ENCODE measurements at places on chromosomes 1 and 21.

GRCh38 chr21:45644041-45644906 is 749 bp downstream of the PCBP3 start:
- DNase-seq: no peak

GRCh38 chr1:192631749-192632148 is 4.2 kb upstream of the RGS13 start:
- DNase-seq: no peak

DNA sequence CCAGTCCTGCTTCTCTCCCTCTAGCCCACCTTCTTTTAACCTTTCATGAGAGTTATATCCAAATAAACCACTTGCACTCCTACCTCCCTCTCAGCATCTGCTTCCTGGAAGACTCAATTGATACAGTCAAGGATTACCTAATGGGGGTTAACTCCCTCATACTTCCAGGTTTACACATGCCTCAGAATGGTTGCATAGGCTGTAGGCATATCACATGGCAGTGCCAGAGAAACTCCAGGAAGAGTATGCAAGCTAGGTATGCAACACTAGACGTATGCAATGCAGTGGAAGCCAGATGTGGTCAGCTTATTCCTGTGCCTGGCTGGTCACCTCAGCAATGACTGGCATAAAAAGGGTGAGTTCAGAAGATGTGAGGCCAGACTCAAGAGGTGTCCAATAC is 32.7 kb upstream of the VANGL1 start:
- DNase-seq: no peak

DNA sequence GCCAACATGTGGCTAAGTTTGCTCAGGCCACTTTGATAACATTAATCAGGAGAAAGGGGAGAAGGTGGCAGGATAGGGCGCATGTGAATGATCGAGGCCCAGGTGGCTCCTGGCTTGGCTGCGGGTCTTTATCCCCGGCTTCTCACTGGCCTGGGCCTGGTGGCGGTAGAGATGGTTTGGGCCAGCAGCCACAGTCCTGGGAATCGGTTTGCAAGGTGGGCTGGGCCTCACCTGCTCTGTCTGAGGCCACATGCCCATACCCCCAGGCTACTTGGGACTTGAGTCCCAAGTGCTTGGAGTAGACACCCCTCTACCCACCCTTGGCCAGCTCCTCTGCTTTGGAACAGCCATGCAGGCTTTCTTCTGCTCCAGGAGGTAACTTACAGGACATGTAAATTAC is 49.7 kb upstream of the DISP3 start:
- no peak for DNase-seq

DNA sequence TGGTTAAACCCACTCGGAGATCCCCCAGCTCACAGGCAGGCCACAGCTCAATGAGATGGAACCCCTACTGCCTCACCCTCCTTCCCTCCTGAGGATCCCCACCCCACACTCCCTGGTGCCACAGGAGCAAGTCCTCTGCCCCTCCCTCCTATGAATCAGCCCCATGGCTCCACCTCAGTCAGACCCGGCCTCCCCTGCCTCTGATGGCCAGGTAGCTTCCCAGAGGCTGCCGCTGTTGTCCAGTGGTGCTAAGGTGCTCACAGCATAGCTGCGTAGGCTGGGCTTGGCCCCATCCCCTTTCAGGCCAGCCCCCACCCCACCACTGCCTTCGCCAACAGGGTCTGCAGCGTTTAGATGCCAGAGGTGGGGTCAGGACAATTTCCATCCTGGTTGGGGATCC is 98.5 kb upstream of the IGSF21 start:
- peak; percentile 15 for DNase-seq

GRCh38 chr1:227070638-227071285 is 130.7 kb downstream of the COQ8A start:
- no peak for DNase-seq

DNA sequence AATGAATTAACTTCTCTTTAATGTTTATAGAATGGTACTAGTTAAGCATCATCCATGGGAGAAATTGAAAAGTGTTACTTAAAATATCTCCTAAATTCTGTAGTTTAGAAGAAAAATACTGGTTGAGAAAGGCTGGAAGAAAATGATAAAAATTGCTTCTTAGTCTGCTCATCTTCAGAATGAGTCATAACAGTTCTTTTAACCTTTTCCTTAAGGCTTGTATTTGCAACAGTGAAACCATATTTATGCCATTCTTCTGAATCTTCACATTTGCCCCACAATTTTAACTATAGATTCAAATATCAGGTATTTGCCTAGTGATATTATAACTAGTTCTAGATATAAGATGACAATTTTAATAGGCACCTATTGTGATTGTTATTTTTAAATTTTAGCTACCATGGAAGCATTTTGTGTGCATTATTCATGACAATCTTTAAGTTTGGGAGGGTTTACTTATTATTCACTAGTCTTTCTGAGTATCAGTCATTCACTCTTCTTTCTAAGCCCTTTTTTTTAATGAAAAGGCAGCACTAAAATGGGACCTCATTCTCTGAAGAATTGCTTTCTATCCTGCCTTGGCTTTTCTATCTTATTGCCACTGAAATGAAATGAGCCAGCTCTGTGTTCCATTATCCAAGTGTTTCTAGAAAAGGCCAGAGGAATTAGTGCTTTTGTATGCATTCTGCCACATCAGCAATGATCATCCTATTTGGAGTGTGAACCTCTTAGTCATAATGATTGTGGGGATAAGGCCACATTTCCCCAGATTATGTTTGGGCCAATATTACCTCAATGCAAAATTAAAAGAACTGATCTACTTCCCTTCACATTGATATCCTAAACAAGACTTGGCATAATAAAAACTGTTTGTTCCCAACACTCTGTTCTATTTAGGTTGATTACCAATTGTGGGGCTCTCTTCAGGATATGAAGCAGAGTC is 58.4 kb downstream of the SAMSN1 start:
- DNase-seq: no peak

DNA sequence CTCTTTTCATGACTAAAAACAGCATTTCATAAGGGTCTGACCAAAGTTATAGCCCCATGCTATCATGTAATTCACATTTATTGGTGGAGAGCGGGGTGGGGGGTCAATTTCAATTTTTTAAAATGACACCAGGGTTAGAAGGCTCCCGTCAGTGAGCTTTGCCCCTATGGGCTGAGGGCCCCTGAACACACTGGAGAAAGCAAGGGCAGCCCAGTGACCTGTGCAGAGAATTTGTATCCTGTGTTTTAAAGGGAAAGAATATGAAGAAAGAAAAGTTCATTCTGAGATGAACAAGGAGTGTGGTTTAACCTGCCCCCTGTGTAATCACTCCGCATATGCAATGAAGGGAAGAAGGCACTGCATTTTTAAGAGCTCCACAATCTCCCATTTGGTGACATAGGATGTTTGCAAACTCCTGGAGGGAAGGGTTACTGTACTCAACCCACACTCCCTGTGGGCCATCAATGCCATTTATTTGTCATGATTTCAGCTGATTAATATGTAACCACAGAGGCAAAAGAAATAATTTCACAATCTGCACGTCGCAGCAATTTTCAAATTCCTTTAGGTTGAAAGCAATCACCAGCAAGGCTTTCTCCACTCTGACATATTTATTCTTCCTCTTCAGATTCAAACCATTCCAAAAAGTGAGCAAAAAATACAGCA is 95.6 kb downstream of the ZNF281 start:
- DNase-seq: no peak

DNA sequence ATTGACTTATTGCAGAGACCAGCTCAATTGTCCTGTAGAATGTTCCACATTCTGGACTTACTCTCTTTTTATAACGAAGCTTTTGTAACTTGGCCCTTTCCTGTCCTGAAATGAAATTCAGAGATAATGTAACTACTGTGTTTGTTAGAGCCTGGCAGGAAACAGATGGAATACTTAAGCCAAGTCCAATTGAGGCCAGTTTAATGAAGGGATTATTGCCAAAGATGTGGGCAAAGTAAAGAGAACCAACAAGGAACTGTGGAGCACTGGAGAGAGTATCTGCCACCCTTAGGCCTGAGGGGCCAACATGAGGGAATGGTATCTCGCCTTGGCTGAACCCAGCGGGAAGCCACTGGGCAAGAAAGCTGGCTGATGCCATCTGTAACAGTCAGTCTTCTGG is 32.9 kb downstream of the MFSD2A start:
- no peak for DNase-seq

DNA sequence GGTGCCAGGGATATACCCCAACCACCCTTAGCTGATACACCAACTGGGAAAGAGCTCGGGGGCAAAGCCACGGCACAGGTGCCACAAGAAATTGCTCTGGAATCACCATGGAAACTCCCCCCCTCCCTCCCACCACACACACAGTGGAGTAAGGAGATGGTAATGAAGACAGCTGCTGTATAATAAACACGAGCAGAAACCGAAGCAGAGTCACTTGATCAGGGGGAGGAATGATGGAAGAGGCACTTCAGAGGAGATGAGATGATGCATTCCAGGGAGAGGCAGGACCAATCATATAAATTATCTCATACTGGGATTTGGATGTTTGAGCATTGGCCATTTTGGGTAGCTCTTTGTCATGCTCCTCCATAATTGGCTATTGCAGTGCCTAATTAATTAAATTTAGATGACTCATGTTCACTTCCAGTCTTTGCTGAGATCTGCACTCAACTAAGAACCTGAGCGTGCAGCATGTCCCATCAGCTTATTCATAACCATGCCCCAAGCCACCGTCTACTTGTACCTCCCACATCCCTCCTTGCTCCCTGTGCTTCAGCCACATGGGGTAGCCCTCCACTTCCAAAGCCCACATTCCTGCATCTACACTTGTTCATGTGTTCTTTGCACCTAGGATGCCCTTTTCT is 189.5 kb downstream of the ZSCAN20 start:
- DNase-seq: no peak

Data from RWPE1 (cell line).